ENCODE measurements at places on chromosomes 7 and 10. TPM values are rescaled to one million over a fixed set of nuclear protein-coding genes. Genes with fewer than 3 reads are reported as not detected.

The RSU1 gene
- total RNA-seq = 61.5 TPM

The ADAM8 gene
- total RNA-seq = not detected

The NODAL gene
- total RNA-seq = not detected

The PNLIPRP1 gene
- total RNA-seq = not detected

The ZNF503 gene
- total RNA-seq = 12.1 TPM

The MEOX2 gene
- total RNA-seq = 16.9 TPM

The EBF3 gene
- total RNA-seq = 2.1 TPM

The WNT8B gene
- not detected for total RNA-seq

The ITIH5 gene
- 9.5 TPM for total RNA-seq

DNA sequence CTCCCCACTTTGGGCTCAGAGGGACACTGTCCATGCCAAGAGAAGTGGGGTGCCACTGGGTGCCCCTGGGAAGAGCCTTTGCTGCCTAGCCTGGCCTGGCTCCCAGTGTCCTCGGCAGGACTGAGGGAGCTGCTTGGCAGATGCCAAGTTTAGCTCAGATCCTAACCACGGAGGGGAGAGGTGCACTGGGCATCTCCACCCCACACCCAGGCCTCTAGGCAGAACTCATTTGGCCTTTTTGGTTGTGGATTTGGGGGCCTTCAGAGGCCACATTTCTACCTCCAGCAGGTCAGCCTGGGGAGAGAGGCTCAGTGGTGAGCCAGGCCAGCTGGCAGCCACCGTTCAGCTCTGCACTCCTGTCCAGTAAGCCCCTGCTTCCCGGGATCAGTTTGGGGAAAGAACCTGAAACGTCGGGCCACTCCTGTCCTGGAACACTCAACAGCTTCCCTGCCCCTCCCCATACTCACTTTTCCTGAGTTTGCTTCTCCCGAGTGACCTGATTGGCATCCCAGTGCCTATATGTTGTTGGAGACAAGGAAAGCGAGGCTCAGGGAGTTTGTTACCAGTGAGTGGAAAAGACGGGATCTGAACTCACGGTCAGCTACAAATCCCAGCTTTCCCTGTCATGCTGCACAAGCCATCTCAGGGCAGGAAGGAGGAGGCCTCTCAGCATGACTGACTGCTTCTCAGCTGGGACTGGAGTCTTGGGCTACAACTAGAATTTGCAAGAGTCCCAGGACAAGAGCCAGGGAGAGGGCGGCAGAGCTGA is 11.2 kb upstream of the CXCL12 start:
- DNase-seq = peak; percentile 11
- no peaks in the 10 kb centered on the region for H3K27me3 ChIP-seq
- no peaks in the 10 kb centered on the region for H3K4me1 ChIP-seq
- no peaks in the 10 kb centered on the region for H3K36me3 ChIP-seq
- H3K4me3 ChIP-seq = no peak overlapping the region

DNA sequence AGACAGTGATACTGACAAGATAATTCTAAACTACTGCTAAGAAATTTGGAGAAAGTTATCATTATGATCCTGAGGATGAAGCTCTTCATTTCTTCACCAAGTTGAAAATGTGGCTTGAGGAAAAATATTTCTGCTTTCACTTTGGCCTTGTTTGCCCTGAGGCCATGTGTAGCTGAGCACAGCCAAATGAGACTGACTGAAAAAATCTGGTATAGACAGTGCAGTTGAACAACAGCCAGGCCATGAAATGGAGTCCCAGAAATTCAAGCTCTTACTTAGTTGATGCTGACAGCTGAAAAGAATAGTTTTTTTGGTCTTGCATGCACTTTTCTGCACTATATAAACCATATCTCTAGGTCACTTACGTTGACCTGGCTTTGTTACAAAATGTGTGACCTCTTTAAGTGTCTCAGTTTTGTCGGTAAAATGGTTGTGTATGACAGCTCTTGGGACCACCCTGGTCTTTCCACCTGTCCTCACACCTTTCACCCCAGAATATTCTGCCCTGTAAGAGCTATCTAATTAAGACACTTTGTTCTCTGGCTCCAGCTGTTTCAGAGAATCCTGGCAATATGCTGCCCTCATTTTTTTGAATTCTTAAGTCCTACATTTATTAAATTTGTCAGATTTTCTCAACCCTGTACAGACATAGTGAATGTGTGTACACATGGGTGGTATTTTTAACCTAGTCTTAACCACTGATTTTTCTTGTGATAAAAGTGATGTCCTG is 91.3 kb downstream of the CD36 start:
- no peaks in the 10 kb centered on the region for H3K27me3 ChIP-seq
- no peak overlapping the region for H3K27ac ChIP-seq
- H3K4me3 ChIP-seq = no peak overlapping the region

- no peaks in the 10 kb centered on the region for H3K36me3 ChIP-seq
- H3K27ac ChIP-seq = no peak overlapping the region
- DNase-seq = no peak
- no peak overlapping the region for H3K4me3 ChIP-seq
- H3K4me1 ChIP-seq = no peaks in the 10 kb centered on the region
- no peaks in the 10 kb centered on the region for H3K27me3 ChIP-seq
Observed at GRCh38 chr7:30969604-30969970, 5.8 kb downstream of the GHRHR start.

GRCh38 chr10:58806323-58806722 is 293.7 kb downstream of the BICC1 start:
- no peaks in the 10 kb centered on the region for H3K4me1 ChIP-seq
- DNase-seq = no peak
- H3K27me3 ChIP-seq = no peaks in the 10 kb centered on the region
- H3K36me3 ChIP-seq = no peaks in the 10 kb centered on the region
- H3K4me3 ChIP-seq = no peak overlapping the region

DNA sequence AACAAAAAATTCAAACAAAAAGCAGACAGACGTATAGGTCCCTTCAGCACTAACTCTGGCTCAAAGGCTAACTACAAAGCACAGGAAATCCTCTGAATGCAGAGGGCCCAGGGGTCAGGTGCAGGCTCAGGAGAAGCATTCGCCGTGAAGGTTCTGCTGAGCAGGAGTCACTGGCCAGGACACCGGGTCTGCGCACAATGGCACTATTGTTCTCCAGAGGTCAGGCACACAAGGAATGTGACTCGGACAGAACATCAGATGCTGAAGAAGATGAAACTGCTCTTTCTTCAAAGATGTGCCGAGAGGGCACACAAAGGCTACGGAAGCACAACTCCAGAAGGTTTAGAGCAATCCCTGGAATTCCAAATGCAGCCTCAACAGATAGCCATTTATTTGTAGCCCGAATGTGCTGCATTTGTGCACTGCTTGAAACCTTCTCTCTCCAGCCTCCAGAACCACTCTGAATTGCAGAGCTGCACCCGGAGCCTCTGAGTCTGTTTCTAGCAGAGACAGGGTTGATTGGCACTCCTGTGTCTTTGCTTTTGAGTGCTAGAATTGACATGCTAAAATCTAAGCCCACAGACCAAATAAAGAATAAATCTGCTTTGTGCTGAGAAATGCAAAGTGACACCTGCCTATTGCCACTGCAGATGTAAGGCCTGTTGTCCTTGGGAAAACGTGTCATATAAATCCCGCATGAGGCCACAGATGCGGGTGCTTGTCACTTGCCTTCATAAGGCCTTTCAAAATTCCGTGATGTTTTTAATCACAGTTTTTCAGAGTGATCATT is 85.4 kb upstream of the AFAP1L2 start:
- no peak for DNase-seq
- H3K27me3 ChIP-seq = no peaks in the 10 kb centered on the region
- no peak overlapping the region for H3K27ac ChIP-seq
- H3K4me3 ChIP-seq = no peak overlapping the region
- no peaks in the 10 kb centered on the region for H3K36me3 ChIP-seq

DNA sequence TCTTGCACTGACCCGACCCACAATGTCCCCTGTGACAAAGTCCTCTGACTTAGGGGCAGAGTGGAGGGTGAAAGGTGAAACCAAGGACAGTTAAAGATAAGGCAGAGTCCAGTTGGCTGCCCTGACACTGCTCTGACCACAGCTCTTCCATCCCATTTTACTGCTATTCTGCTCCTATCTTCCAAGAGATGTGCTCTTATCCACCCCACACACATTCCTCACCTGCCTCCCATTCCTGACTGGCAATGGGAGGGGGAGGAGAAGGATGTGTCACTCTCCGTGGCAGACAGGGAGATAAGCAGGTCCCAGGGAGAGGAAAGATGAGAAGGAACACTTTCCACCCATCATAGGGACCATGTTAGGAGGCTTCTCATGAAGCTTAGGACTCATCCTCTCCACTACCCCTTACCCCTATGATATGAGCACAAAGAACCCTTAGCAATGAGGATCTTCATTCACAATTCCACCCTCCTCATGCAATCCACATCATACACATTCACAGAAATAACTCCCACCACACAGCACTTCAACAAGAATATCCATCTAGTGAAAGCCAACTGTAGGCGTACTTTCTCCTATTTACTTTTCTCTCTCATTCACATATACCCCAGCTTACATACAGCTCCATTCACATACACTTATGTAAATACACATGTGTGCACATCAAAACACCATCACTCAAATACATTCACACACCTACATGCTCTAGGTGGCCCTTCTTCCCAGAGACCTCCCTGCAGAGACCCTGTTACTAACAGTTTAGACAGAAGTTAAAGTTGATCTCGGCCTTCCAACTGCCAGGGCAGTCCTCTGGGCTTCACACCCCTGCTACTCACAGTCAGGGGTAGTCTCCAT is 6.6 kb downstream of the SYNPO2L start:
- no peaks in the 10 kb centered on the region for H3K4me1 ChIP-seq
- H3K4me3 ChIP-seq = no peak overlapping the region
- DNase-seq = no peak
- no peaks in the 10 kb centered on the region for H3K27me3 ChIP-seq
- no peaks in the 10 kb centered on the region for H3K36me3 ChIP-seq
- H3K27ac ChIP-seq = peak overlapping the region; percentile 63

GRCh38 chr7:18680576-18680975 is 185.0 kb downstream of the HDAC9 start:
- H3K4me1 ChIP-seq = no peaks in the 10 kb centered on the region
- no peak overlapping the region for H3K27ac ChIP-seq
- DNase-seq = no peak
- H3K27me3 ChIP-seq = no peaks in the 10 kb centered on the region
- no peak overlapping the region for H3K4me3 ChIP-seq

DNA sequence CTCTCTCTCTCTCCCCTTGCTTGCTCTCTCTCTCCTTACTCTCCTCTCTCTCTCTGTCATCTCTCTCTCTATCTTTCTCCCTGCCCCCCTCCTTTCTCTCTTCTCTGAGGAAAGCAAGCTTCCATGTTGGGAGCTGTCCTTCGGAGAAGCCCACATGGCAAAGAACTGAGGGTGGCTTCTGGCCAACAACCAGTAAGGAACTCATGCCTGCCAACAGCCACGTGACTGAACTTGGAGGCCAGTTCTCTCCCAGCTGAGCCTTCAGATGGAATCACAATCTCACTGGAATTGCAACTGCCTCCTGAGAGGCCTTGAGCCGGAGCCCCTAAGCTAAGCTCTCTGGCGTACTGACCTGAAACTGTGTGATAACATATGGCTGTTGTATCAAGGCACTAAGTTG is 12.0 kb upstream of the DHTKD1 start:
- H3K4me1 ChIP-seq = no peaks in the 10 kb centered on the region
- H3K27me3 ChIP-seq = no peaks in the 10 kb centered on the region
- no peak overlapping the region for H3K4me3 ChIP-seq
- H3K27ac ChIP-seq = no peak overlapping the region

All from uterus (tissue), 4 donors.